Trophoblast cell (in vitro differentiated cells and primary cell): ENCODE measurements at places on chromosomes 6 and 20.

DNA sequence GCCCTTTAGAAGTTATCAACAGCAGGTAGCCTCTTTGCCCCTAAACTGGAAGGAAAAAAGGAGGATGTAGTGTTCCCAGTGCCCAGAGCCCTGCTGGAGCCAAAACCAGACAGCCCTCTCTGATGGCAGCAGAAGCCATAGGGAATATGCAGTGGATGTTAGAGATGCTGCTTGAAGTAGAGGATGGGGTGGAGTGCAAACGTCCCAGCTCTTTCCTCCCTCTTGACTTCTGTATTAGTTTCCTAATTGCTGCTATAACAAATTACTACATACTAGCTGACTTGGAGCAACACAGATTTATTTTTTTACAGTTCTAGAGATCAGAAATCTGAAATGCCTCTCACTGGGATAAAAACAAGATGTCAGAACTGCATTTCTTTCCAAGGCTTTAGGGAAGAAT, 12.5 kb upstream of the CD2AP start:
- no peak for DNase-seq

- DNase-seq = no peak
These were observed 12.9 kb downstream of the SGK2 start for GRCh38 chr20:43571771-43572170.

GRCh38 chr20:4542270-4542669, 179.4 kb upstream of the PRND start:
- DNase-seq = no peak

GRCh38 chr6:12717356-12717755, 789 bp downstream of the PHACTR1 start:
- DNase-seq = peak; percentile 57

GRCh38 chr6:81988446-81988845, 236.0 kb upstream of the TENT5A start:
- DNase-seq = peak; percentile 65

- no peak for DNase-seq
These were observed 104.2 kb downstream of the PREX1 start for GRCh38 chr20:48723308-48724264.

GRCh38 chr6:96522465-96523009, 931 bp downstream of the UFL1 start:
- no peak for DNase-seq

- DNase-seq = no peak
These were observed 545.8 kb upstream of the CITED2 start for GRCh38 chr6:139920027-139920775.
